Stimulated activated CD4-positive, alpha-beta T cell treated with anti-CD3 and anti-CD28 coated beads, Interleukin-1b, Interleukin-23, amount 100 ng/mL, for 1 hour (primary cell): ENCODE measurements at places on chromosomes 13 and 19.

- DNase-seq, result no peak
Measured at GRCh38 chr13:112996671-112997091, 27.7 kb downstream of the MCF2L start.

DNA sequence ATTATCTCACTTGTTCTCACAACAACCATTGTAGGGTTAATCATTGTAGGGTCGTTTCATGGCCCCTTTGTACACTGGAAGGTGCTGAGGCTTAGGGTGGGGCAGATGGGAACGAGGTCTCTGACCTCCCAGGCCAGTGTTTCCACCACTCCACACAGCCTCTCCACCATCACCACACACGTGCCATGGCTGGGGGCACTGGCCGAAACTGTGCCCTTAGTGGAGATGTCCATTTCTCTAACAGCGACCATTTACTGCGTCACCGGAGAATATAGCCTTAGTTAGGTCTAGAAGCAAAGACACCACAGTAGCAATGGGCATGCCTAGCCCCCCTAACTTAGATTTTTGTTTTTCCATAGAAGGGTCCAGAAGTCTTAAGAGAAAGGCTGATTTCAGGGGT, 36.5 kb downstream of the COL4A1 start:
- no peak for DNase-seq

GRCh38 chr19:2561895-2562294, 86.0 kb downstream of the GADD45B start:
- peak; percentile 30 for DNase-seq

GRCh38 chr19:44875666-44876451, 15.2 kb upstream of the TOMM40 start:
- DNase-seq, result no peak

- no peak for DNase-seq
Measured at GRCh38 chr19:51157265-51157664, 15.2 kb downstream of the SIGLEC7 start.
